ENCODE measurements at places on chromosomes 3 and 15.
A peak's percentile ranks its signal among the peaks of the same experiment; 100 is the strongest.

DNA sequence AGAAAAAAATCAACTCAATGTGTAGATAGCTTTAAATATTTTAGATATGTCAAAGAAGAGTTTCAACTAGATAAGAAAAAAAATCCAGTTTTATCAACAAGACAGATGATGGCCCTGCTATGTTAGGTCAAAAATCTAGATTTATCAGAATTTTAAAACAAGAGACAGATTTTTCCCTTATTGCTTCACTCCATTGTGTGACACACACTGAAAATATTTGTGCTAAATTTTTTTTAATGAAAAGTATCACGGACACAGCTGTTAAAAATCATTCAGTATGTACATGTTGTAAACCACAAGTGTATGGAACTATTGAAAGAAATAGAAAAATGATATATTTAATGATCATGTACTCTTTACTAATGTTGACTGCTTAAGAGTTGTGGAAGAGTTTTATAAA, 43.6 kb downstream of the FOXB1 start:
- no peak for DNase-seq

DNA sequence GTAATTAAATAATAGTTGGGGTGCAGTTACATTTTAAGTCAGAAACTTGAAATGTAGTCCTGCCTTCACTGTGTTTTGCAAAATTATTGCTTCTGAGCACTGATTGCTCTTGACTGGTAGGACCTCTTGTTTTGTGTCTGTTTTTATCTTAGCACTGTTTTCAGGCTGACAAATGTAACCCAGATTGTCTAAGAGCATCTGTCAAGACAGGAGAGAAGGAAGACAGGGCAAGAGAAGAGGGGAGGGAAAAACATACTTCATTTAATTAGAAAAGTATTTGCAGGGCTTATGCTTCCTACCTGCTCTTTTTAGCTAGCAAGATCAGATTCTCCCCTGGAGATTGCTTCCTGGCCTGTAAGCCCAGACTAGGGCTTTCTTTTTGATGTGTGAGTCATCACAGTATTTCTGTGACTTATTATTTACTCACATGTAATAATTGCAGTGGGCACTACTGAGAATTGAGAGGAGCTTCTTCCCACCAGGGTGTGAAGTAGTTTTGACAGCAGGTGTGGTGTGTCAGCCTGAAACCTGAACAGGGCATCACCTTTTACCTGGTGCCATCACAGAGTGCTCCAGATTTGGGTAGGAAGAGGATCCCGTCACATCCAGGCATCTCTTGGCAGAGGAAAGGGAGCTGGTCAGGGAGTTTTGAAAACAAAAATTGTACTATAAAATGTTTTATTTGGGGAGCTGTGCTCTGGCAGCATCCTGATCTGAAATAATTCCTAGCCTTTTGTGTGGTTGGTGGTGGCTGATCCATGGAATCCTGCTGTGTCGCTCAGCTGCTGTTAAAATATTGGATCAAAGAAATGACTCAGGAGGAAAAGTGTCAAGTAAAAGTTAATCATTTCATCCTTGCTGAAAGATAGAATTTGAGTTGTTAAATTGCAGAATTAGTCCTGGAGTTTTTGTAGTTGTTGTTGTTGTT, 98.2 kb downstream of the TMEM108 start:
- DNase-seq = peak; percentile 87

- DNase-seq = no peak
Observed at GRCh38 chr15:90645873-90646575, 71.1 kb upstream of the BLM start.

GRCh38 chr15:70142322-70143191, 44.8 kb upstream of the TLE3 start:
- DNase-seq = no peak

- DNase-seq = no peak
Observed at GRCh38 chr3:141914311-141914710, 37.9 kb downstream of the ATP1B3 start.

- DNase-seq = peak; percentile 33
Observed at GRCh38 chr15:36595611-36596010, 16.2 kb downstream of the CDIN1 start.

GRCh38 chr3:14485981-14486380, 54.2 kb downstream of the GRIP2 start:
- DNase-seq = no peak
